ENCODE measurements at places on chromosomes 1 and 21.

- peak; percentile 52 for DNase-seq
Observed at GRCh38 chr1:221768444-221769066, 26.7 kb upstream of the DUSP10 start.

DNA sequence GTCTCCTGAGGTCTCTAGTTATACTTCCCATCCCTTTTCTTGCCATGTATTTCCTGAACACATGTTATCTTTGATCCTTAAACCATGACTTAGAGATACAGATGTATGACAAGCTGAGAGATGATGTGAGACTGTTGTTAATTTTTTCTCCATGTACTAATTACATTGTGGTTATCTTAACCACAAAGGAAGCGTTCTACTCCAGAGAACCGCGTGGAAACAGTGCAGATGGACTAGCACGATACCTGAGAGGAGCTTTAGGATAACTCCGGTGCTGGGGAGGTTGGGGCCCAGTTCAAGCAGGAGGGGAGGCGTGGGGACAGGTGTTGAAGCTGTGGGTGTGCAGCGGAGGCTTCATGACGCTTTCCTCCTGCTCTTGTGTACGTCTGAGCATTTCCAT is 17.5 kb downstream of the PDE9A start:
- no peak for DNase-seq

GRCh38 chr1:227546059-227546458 is 17.3 kb upstream of the ZNF678 start:
- no peak for DNase-seq

DNA sequence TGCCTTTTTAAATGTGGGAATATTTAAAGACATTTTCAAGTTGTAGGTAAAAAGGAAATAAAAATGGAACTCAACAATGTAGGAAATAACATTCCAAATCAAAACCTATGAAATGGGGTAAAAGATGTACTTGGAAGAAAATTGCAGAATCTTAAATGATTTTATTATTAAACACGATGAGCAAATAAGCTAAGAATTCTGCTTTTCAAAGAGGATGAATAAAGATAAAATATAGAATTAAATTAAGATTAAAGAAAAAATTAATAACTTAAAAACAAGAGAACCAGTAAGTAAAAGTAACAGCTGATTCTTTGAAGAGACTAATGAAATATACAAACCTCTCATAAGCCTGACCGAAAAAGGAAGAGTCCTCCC is 74.0 kb downstream of the NPHP4 start:
- no peak for DNase-seq

GRCh38 chr1:109243860-109244552 is 5.3 kb upstream of the CELSR2 start:
- DNase-seq, result no peak

DNA sequence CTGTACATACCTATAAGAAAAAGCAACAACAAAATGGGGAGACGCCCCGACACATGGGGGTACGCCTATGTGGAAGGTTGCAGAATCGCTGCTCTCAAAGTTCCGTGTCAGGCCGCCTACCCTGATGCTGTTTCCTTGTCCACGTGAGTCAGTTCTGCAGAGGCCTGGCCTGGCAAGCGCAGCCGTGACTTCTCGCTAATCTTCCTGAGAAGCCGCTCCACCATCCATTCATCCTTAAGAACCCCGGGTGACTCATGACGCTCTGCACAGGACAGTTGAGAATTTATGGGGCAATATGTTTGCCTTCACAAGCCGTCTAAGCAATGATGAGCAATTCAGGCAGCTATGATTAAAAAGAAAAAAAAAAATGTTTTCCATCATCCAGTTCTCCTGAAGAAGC is 122.3 kb upstream of the TMPRSS2 start:
- no peak for DNase-seq

Data from inflammatory macrophage treated with lipopolysaccharide for 4 hours (primary cell).